Stimulated activated CD8-positive, alpha-beta memory T cell treated with anti-CD3 and anti-CD28 coated beads, Interleukin-4, amount 100 ng/mL, for 1 hour (primary cell): ENCODE measurements at places on chromosomes 2 and 18.

- DNase-seq: no peak
These were observed 24.8 kb upstream of the GBX2 start for GRCh38 chr2:236193026-236193425.

DNA sequence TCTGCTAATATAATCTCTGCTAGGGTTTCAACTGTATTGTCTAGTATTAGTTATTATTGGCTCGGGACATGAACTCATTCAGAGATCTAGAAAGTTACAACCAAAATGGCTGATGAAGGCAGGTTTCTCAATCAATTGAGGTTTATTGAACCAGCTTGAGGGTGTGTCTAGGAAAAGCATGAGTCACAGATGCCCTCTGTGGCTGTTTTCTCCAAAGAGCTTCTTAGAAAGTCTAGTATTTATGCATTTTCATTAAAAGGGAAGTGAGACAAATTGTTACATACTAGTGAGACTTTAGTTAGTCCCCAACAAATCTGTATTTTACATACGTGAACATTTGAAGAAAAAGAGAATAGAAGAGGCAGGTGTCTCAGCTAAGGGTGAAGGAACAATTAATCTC is 23.0 kb upstream of the RTTN start:
- DNase-seq: no peak

- no peak for DNase-seq
These were observed 50.8 kb downstream of the RTTN start for GRCh38 chr18:70154591-70155194.

DNA sequence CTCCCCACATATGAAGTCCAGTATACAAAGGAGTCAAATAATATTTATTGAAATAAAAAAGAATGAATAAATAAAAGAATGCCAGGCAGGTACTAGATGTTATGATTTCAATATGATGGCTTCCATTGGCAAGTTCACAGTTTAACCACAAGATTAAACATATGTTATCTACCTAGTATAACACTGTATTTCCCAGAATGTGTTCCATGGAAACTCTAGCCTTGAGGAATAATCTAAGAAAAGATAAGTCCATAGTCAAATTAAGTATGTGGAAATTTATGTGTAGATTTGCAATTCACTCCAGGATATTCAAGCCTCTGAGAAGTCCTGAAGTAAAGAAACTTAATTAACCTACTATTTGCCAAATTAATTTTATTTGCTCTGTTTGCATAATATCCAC is 71.1 kb upstream of the FMNL2 start:
- no peak for DNase-seq

- no peak for DNase-seq
These were observed 33.4 kb upstream of the PNO1 start for GRCh38 chr2:68124321-68124720.

GRCh38 chr2:131431336-131431735 is 44.6 kb upstream of the TUBA3D start:
- DNase-seq: no peak

DNA sequence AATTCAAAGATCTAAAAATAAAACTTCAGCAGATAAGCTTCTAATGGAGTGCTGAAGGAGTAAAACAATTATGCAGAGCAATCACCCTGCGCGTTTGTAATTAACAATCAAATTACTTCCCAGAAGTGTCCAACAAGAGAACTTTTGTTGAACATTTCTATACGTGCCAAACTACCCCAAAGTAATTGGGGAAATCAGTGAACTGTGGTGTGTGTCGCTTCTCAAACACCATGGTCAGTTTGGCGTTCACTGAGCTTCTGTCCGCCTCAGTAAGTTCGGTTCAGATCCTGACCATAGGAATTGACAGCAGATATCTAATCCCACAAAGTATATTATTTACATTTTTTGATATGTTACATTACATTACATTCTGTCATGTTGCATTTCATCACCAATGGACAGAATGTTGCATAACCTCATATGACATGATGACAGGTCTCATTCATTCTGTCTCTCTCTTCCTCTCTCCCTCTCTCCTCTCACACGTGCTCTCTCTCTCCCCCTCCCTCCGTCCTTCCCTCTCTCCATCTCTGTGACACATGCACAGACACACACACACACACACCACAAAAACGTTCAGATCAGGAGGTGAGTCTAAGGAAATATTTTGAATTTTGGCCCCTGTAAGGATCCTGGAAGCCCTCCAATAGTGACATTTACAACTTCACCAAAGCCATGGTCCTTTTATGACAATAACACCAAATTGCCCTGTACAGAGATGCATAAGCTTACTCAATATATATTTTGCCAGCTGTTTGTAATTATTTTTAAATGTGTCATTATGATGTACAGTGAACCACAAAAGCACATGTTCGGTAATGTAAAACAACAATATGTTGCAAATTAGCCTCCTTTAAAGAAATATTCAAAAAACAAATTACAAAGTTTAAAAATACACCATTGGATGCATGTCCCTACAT is 269.2 kb downstream of the FIGN start:
- DNase-seq: no peak

- DNase-seq: no peak
These were observed 83.8 kb downstream of the CLHC1 start for GRCh38 chr2:55148269-55148668.

GRCh38 chr2:120641366-120641771 is 94.3 kb upstream of the GLI2 start:
- no peak for DNase-seq

- no peak for DNase-seq
These were observed 322.8 kb downstream of the STK39 start for GRCh38 chr2:167924556-167924955.

- DNase-seq: peak; percentile 4
These were observed 592 bp downstream of the ME2 start for GRCh38 chr18:50879302-50880118.
